ENCODE measurements at places on chromosomes 2 and 18.

DNA sequence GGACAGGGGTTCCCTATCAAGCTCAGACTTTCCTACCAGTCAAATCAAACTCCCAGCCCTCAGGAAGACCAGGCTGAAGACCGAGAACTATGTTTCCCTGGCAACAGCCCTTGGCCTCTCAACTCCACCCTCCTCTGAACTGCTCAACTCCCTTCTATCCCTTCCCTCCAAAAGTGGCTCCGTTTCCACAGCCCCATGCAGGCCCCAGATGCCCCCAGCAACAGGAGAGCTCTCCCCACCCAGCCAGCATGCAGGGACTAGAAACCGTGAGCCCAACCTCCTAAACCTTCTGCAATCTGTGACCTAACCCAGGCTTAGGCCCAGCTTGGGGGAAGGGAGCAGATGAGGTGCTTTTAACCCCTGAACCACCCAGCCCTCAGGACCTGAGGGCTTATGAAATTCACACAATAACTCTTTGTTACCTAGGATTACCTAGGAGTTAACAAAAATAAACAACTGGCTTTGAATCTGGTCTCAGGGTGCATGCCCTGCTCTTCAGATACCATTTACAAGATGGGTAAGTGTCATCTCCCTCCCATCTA, 87.2 kb downstream of the BCL11A start:
- DNase-seq = no peak

DNA sequence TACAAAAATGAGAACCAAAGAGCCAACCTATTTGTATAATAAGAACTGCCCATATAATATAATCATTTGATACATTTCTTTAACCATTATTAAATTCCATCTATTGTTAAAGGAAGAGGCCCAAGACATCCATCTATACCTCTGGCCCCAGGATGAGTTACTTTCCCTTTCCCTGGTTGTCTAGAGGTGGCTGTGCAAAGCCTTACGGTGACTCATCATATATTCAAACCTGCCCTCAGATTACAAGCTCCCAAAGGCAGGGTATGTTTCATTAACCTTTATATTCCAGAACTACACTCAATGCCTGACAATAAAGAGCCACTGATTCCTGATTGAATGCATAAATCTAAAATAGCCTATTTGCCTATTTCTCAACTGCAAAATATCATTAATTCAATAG, 105.8 kb upstream of the PID1 start:
- DNase-seq = peak; percentile 62

DNA sequence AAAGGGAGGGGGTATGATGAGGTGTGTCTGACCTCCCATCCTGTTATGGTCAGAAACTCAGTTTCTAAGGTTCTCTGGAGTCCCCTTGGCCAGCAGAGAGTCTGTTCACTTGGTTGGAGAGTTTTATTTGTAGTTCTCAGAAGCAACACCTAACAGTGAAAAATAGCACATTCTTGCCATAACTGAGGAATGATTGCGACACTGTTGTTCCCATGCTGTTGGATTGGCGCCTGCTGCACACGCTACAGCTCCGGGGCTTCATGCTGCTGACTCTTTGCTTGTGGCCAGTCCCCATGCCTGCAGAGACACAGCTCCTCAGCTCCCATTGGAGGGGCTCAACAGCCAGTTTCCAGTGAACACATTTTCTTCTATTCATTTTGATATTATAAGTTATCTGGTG, 42.1 kb downstream of the TPGS2 start:
- peak; percentile 95 for DNase-seq

- no peak for DNase-seq
Observed at GRCh38 chr18:78159397-78159796, 820.2 kb upstream of the SALL3 start.

DNA sequence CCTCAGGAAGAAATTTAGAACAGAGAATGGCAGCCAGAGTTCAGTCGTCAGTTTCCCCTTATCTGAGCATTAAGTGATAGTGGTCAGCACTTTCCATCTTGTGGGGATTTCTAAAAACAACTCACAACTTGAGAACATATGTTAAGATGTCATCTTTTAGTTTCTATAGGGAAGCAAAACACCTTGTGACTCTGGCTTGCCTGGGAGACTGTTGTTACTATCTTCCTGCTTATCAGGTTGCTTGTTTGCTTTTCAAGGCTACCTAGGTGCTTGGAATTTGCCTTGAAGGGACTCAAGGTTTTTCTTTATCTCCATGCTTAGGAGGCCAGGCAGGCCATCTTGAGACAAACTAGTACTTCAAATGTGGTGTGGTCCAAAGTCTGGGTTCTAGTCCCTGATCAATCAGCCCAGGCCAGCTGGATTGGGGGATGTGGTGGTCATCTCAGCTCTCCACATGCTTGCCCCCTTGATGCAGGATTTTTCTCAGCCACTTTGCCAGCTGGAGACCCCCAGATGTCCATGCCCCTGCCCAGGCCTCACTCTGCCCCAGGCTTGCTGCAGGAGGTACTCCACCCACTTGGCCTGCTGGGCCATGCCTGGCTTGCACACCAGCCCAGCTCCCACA, 125.9 kb downstream of the LYPD1 start:
- DNase-seq = no peak

DNA sequence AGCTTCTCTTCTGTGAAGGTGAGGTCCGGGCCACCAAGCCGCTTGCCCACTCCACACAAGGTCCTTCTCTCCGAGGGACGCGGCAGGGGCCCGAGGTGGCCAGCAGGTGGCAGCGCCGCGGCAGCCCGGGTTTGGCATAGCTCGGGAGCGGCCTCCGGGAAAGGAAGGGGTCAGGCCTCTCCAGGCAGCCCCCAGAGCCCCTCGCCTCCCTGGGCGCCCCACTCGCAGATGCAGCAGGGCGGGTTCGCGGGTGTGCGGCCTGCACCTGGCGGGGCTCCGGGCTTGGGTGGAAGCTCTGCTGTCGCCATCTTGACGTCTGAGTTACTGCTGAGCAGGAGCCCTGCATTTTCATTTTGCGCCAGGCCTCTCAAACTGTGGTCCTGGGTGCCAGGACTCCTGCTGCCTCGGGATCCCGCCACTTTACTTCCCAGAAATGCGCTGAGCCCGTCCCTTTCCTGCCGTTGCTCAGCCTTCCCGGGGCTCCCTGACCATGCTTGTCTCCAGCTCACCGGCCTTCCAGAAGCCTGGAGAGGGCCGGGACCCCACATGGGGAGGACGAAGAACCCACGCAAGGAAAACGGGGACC, 18.6 kb upstream of the NCL start:
- peak; percentile 62 for DNase-seq

DNA sequence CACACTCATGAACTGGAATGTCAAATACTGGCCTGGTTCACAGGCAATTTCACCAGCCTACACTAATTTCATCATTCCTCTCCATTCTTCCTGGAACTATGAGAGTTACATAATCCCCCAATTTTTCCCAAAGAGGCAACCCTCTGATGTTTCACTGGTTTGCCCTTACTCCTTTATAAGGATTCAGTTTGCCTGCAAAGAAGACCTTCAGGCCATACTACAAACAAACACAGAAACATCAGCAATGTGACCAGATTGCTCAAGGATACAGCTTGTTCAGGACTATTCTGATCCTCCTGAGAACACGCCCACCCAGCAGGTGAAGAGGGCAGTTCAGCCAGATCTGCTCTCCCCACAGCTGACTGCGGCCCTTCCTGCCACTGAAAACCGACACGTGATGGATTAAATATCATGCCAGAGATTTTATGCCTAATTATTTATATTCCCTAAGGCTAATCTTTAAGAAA, 215.5 kb downstream of the ETAA1 start:
- peak; percentile 76 for DNase-seq

DNA sequence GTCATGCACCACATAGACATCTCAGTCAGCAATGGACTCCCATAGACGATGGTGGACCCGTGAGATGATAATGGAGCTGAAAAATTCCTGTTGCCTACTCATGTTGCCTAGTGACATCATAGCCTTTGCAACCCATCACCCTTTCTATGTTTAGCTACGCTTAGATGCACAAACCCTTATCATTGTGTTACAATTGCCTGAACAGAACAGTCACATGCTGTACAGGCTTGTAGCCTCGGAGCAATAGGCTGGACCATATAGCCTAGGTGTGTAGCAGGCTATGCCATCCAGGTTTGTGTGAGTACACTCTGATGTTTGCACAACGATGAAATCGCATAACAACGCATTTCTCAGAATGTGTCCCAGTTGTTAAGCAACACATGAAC, 221.6 kb downstream of the ALPK2 start:
- no peak for DNase-seq

DNA sequence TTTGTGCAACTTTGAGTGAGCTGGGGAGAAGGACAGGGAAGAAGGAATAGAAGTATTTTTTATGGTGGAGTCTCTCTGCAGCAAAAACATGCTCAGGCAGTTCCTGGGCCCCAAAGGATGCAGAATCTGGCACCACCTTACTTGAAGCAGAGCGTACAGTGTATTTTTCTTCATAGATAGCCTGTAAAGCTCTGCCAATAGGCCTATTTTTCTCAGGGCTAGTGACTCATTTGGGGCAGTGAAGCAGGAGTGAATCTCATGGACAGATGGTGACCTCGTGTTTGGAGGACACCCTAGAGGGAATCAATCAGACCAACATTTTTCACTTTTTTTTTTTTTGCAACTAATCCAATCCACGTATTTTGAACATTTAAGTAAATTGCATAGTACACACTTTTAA, 268.1 kb upstream of the CXCR4 start:
- DNase-seq = no peak

DNA sequence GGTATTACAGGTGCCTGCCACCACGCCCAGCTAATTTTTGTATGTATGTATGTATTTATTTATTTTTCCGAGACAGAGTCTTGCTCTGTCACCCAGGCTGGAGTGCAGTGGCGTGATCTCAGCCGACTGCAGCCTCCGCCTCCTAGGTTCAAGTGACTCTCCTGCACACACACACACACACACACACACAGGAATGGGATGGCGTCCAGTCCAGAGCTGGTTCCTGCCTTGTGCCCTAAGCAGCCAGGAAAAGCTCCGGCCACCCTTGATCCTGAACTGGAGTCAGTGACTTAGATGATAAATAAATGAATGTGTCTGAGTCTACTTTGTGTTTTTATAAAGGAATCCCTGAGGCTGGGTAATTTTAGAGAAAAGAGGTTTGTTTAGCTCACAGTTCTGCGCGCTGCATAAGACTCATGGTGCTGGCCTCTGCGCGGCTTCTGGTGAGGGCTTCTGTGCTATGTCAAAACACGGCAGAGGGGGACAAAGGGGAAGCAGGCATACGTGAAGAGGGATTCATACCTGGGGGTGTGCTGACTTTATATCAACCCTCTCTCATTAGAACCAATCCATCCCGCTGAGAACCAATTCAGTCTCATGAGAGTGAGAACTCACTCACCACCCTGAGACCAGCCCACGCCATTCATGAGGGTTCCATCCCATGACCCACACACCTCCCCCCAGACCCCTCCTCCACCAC, 59.7 kb upstream of the PHLPP1 start:
- no peak for DNase-seq

- no peak for DNase-seq
Observed at GRCh38 chr18:56651771-56652092, 573 bp downstream of the WDR7 start.

DNA sequence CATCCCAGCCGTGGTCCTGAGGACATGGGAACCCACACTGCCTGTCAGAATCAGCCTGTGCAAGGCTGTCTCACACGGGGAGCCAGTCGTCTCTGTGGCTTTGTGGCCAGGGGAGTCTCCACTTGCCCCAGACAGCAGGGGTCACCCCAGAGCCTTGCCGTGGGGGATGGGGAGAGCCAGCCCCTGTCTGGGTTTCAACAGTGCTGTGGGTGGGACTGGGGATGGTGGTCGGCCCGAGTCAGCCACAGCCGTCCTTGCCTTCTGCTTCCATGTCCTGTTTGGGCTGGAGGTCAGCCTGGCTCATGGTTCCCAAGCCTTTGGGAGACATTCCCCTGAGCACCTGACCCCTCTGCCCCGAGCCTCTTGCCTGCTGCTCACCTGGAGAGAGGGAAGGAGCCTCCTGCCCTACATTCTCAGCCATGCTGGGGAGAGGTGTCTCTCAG, 19.6 kb downstream of the GPR35 start:
- no peak for DNase-seq

- DNase-seq = no peak
Observed at GRCh38 chr18:57621246-57621604, 411 bp downstream of the NARS1 start.

DNA sequence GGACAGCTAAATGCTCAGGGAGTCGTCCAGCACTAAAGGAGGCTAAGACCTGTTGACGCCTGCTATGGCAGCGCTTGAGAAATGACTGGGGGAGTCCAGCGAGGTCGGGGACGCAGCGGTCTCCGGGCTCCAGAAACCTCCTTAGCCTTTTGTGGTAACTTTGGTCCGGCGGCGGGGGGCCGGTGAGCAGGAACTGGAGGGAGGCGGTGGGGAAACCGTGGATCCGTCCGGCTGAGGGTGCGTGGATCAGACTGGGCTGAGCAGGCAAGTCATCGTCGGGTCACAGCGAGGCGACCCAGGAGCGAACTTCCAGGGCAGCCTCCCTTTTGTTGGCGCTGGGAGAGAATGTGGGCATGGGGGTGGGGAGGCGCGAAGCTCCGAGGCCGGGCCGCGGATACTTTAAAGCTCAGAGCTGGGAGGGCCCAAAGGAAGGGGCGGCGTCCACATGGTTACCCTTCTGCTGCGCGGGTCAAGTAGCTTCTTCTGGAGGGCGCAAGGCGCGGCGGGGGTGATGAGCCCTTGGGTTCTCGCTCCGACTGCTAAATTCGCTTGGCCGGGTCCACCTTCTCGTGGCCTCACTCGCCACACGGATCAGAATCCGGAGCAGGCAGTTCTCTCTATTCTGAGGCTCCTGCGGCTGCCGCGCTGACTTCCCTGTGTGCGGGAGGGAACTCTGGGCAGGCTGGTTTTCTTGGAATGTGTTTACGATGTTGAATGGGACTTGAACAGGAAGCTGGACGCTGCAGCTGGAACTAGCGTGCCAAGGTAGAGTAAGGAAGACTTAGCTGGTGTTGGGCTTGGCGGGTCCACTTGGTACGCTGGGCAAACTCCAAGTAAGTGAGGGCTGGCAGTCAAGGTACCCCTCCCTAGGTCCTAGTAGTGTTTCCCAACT, 920 bp downstream of the GULP1 start:
- DNase-seq = peak; percentile 74

Data from choroid plexus epithelial cell (primary cell).